ENCODE measurements at places on chromosomes 5 and 9.

DNA sequence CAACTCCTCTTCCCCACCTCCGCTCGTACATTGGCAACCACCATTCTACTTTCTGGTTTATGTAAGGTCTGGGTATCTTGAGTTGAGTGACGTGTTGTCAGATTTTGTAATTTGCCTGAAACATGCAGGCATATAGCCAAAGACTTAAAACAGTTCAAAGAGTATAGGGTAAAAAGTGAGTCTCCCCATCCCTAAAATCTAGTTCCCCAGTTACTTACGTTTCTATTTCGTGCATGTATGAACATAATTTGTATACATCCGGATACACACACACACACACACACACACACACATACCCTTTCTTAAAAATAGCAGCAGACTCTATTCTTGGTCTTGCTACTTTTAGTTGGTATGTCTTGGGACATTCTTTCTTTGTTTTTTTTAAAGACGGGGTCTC is 915 bp downstream of the HSDL2 start:
- no peak for DNase-seq

GRCh38 chr5:160348080-160348479 is 22.3 kb downstream of the C1QTNF2 start:
- no peak for DNase-seq

DNA sequence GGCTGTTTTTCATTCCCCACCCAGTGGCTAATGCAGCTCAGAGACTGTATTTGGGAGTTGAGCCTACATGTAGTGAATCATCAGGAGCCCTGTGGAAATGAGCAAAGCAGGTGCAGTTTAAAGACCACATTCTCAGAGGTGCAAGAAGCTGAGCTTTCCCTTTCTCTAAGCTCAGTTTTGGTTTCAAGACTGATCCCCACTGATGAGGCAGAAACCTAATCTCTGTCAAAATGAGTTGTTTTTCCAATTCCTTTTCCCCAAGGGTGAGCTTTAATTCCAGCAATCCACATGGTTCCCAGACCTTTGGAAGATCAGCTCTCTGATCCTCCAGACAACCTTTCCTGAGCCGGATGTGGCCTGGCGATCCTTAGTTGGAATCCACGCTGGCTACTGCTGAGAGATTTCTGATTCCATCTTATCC is 420.5 kb downstream of the EBF1 start:
- no peak for DNase-seq

DNA sequence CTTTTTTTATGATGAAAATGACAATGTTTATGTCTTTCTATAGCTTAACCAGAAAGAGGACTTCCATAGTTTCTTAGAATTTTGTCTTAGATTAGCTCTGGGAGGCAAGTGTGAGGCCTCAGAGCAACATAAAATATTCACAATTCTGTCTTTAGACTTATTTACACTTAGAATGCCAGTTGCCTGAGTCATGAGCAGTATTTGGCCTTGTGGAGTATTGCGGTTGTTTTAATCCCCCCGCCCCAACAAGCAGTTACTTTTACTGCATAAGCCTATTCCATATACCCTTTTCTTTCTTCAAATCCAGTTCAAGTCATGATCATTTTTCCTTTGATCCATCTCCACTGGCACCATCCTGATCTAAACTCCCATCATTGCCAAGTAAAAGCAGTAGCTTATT is 198.0 kb upstream of the EGFLAM start:
- DNase-seq, result no peak

DNA sequence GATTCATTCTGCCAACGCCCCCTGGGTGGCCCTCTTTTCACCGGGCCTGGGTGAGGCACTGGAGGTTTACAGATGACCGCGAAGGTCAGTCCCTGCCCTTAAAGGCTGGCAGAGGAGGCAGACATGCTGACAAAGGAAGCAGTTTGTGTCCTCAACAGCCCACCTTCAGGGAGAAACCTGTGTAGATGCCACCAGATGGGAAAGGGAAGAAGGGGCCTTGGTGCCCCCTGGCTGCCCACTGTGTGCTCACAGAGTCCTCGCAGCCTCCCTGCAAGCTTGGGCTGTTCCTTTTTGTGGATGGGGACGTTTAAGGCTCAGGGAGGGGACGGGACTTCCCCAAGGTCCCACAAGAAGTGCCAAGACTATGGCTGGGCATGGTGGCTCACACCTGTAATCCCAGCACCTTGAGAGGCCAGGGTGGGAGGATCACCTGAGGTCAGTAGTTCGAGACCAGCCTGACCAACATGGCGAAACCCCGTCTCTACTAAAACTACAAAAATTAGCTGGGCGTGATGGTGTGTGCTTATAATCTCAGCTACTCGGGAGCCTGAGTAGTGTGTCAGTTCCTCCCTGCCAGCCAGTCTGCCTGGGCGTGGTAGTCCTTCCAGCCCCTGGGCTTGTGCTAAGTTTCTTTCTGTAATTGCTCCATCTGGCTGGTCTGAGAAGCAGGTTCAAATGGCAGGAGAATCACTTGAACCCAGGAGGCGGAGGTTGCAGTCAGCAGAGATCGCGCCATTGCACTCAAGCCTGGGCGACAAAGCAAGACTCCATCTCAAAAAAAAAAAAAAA is 36.2 kb downstream of the NEK6 start:
- DNase-seq, result no peak

DNA sequence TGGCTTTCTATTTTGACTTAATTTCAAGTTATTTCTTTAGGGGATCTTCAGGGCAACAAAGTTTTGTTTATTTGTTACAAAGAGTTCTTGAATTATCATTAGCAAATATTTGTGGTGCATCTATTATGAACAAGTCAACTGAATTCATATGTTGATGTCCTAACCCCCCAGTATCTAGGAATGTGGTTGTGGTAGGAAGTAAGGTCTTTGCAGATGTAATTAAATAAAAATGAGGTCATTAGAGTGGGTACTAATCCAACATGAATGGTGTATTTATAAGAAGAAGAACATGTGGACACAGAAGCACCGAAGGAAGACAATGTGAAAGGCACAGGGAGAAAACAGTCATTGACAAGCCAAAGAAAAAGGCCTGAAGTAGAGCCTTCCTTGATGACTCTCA is 474.0 kb upstream of the DAB2 start:
- DNase-seq, result no peak

DNA sequence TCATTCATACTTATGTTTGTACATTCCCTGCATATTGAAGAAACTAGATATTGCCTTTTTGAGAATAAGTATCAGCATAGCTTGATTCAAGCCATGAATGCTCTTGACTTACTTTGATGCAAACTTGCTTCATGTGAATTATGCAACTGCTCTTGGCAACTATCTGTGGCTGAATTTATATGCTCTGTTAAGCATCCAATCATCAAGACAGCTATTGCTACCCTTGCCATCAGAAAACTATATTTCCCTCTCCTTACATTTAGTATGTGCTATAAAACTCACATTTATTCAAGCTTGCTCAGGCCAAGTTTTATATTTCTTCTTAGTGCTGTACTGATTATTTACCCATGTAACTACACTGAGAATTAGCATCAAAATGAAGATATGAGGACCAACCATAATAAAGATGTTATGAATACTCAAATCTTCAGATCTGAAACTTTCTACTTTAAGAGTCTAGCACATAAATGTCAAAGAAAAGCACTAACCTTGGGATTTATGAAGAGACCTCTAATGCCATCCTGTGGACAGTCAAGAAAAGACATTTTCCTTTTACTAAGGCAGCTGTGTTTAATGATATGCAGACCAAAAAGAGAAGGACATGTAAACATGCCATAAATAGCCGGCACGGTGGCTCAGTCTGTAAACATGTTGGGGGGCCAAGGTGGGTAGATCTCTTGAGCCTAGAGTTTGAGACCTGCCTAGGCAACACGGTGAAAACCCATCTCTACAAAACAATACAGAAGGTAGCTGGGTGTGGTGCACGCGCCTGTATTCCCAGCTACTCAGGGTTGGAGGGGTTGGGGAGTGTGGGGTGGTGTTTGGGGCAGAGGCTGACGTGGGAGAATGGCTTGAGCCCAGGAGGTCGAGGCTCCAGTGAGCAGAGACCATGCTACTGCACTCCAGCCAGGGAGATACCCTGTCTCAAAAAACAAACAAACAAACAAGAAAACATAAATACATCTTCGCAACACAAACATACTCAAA is 267.0 kb upstream of the TYRP1 start:
- DNase-seq, result no peak

- no peak for DNase-seq
Measured at GRCh38 chr5:74949976-74950375, 83.8 kb upstream of the FAM169A start.

DNA sequence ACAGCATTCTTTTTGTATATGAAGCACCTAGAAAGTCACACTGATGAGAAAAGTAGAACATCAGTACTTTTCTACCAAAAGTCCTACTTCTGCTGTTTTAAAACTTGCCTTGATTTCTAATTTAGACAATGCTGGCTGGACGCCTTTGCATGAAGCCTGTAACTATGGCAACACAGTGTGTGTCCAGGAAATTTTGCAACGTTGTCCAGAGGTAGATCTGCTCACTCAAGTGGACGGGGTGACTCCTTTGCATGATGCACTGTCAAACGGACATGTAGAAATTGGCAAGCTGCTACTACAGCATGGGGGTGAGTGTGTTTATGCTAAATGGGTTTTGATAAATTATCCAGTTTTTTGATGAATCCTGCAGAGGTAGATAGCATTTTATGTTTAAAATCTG is 73.5 kb downstream of the SLF1 start:
- DNase-seq, result no peak

DNA sequence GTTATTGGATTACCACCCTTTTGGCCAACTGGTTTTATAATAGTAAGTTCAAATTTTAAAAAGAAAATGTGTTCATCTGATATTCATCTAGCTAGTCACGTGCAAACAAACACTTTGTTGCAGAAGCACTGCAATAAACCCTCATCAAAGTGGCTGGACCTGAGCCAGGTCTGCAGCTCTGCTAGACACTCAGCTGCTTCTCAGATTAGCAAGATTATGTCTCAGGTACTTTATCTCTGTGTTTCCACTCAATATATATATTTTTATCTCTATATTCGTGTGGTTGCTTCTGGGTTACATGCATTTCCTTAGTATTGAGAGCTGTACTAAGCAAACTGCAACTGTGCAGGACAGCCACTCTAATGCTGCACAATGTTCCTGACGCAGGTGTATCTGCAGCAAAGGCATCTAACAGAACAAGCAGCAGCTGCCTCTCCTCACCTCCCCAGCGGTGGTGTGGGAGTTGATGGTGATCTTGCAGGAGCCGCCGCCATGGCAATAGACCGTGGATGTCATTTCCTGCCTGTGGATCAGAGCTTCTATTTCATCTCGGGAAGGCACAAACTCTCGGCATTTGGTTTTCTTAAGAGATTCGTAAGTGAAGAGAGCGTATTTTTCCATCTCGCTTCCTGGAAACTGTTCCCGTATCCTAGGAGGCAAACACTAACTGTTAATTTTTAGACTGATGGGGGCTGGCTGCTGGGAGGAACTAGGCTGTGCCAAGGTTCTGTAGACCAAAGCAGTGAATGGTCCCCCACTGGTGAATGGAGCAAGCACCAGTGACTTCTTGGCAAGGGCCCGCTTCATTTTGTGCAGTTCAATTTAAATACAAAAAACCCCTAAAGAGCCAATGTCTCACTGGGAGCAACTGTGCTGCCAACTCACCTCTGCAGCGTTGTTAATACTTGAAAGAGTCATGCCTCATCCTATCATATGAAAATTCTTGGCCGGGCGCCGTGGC is 56.7 kb upstream of the RETREG1 start:
- no peak for DNase-seq

GRCh38 chr9:115170358-115171073 is 52.6 kb upstream of the TNC start:
- DNase-seq, result no peak

- DNase-seq, result no peak
Measured at GRCh38 chr9:122346478-122347347, 24.1 kb upstream of the PTGS1 start.

DNA sequence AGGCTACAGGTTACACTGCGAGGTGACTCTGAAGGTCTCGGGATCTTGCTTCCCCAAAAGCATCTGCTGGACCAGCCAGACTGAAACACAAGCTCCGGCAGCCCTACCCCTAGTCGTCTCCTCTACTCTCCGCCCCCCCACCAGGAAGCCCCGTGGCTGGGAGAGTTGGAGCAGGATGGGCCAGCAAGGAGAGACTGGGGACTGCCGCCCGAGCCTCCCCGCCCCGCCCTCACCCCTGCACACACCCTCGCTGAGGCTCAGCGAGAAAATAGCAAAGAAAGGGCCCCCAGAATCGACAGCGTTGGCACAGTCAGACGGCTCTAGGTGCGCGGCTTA is 1.3 kb downstream of the TRIM7 start:
- DNase-seq, result no peak

Data from CD4-positive, alpha-beta T cell treated with Interleukin-4 for 1 hour (primary cell).